ENCODE measurements at places on chromosomes 16 and 17.

- no peak for DNase-seq
These were observed 69.7 kb downstream of the VAT1L start for GRCh38 chr16:77858060-77858459.

- DNase-seq: no peak
These were observed 181.4 kb upstream of the WSCD1 start for GRCh38 chr17:5888811-5889210.

GRCh38 chr16:56742030-56742984, 12.4 kb downstream of the NUP93 start:
- no peak for DNase-seq

DNA sequence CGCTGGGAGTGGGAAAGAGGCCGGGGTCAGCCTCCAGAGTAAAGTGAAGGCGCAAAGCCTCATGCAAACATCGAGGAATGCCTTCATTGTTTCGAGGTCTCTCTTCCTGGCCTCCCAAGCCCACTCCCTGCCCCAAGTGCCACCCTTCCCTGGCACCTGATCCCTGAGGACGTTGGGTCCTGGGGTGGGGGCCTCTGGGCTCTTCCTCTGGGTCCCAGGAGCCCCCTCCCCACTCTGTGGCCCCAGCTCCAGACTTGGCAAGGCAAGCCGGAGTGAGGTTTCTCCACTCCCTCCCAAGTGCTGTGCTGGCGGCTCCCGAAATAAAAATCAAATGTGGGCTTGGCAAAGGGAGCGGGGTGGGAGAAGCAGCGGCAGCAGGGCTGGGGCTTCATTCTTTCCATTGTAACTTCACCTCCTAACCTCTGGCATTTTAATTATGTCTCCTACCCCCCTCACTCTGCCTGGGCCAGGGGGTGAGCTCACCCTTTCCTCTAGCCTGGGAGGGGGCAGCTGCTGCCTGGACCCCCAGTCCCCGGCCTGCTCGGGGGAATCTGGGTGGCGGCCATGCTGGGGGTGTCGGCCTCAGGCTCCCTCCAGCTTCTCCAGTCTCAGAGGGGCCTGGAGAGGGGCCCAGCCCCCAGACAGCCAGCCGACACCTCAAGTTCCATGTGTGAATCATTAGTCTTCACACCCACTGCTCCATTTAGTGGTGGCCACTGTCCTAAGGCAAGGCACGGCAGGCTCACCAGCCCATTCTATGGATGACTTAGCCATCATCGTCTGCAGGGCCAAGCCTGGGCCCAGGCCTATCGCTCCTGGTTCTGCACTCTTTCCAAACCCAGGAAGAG, 14.6 kb upstream of the TMEM92 start:
- peak; percentile 8 for DNase-seq

DNA sequence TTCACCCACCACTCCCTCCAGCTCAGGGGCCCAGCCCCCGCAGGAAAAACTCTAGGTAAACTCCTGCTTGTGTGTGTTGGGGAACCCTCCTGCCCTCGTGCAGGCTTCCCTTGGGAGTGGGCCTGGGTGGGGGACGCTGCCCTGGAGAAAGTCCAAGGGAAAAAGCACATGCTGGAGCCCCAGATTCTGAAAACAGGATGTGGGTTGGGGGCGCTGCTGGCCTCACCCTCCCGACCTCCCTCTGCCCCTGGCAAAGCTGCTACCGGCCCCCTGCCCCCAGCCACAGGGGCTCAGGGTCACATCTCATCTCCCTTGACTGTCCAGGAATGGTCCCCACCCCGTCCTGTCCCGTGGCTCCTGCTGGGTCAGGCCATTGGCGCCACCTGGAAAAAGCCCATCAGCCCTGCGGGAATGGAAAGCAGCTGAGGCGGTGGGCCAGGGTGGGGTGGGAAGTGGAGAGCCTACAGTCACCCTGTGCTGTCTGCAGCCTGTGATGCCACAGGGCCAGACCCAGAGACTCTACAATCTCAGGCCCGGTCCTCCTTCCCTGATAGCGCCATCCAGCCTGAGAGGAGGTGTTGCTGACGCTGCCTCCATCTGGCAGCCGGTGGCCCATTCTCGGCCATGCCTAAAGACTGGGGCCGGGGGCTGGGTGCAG, 2.5 kb upstream of the GJD3 start:
- no peak for DNase-seq

- no peak for DNase-seq
These were observed 131.4 kb downstream of the WWOX start for GRCh38 chr16:78230832-78231231.

DNA sequence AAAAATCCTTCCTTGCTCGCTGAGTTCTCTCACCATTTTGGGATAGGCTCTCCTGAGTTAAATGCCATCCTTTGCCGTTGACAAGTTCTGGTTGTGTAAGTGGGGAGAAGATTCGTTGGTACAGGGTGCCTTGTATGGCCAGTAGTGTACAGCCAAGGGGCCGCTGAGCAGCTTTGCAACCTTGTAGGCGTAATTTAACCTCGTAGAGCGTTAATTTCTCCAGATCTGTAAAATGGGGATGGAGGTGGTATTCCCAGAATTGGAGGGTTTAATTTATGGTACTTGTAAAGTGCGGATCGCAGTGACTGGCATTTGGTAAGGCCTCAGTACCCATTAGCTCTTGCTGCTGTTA, 1.4 kb downstream of the ARSG start:
- no peak for DNase-seq

DNA sequence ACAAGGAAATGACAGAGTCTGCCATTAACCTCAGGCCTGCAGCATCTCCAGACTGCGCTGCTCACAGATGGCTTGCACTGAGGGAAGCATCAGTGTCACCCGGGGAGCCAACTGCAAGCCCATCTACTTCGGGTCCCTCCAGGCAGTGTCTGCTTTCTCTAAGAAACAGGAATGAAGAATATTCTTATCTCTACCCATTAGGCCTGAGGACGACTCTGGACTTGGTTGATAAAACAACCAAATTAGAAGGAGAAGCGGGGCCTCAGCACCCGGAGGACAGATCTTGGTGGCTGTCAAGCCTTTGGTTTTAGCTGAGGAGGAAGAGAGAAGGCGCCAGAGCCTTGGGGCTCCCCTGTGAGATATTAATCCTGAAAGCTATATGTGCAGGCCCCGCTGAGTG, 19.5 kb upstream of the MGAT5B start:
- no peak for DNase-seq

DNA sequence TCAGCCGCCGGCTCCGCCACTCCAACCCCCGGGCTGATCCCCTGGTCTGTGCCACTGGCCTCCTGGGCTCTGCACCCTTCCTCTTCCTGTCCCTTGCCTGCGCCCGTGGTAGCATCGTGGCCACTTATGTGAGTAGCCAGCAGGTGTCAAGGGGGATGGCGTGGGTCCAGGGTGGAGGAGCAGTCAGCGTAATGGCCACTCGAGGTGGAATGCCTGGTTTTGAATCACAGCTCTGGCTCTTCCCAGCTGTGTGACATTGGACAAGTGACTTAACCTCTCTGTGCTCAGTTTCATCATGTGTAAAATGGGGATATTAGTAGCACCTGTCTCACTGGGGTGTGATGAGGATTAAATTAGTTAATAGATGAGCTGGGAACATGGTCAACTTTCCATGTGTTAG, 2.4 kb upstream of the LAT start:
- no peak for DNase-seq

DNA sequence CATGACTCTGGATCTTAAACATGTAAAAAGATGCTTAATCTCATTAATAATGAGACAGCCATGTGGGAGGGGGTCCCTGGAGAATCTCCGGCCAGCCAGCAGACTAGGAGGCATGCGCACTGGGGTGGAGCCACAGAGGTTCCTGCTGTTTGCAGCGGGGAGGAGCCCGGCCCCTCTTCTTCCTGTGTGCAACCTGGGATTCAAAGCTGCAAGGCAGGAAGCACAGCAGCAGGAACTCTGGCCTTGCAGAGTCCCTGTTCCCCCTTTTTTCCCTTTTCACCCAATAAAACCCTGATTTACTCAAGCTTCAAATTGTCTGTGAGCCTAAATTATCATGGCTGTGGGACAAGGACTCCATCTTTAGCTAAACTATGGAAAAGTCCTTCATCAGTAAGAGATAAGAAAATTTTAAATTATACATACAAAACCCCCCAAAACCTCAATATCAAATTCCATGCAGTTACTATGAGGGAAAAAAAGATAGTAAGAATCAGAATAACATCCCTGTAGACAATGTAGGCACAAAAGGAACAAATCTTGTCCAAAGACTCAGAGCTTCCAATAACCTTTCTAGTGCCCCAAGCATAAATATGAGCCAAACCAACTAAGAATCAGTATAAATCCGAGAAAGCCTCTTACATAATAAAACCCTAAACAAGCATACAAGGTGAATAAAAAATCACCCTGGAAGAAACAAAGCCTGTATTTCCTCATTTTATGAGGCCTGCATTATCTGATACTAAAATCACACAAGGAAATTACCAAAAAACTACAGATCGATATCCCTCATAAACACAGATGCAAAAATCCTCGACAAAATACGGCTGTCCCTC, 12.1 kb downstream of the CFDP1 start:
- DNase-seq: no peak

DNA sequence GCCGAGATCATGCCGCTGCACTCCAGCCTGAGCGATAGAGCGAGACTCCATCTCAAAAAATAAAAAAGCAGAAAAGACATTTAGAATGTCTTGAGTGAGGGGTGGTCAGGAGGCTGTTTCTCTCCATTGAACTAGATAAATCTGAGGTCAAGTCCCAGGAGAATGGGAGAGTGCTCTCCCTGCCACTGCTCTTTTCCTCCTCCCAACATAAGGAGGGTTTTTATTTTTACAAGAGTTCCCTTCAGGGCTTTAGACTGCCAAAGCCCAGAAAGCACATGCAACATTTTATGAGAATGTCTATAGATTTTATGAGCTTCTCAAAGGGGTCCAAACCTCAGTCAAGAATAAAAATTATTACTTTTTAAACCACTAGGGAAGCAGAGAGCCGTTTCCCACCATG, 1.6 kb downstream of the RND2 start:
- DNase-seq: no peak

- DNase-seq: no peak
These were observed 5.9 kb upstream of the C16orf87 start for GRCh38 chr16:46836534-46837530.

GRCh38 chr16:9612267-9612666, 520.8 kb downstream of the HAPSTR1 start:
- no peak for DNase-seq

DNA sequence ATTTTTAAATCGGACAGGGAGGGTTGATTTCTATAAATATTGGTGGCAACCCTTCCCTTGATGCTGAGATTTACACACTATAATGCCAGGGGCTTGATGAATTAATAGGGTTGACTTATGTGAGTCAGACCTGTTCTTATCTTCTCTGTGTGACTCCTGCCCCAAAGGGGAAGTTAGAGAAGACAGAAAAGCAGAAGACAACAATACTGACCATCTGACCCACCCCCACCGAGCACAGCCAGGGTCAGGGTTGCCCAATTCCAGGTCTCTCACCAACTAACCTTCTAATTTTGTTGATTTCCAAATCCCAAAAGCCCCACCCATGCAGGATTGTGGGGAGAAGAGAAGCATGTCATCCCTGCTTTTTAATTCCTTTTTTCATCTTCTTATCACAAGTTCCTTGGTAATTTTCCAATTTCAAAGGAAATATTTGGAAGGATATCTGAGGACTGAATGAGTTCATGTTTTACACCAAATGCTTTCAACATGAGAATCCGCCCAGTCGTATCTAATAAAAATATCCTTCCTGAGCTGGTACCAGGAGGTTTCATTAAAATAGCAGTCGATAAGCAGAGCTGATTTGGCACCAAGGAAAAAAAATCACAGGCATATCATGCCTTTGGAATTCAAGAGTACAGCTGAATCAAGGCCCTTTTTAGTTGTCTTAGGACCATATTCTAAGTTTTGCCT, 603.4 kb upstream of the CDH11 start:
- DNase-seq: no peak

Measured in dorsolateral prefrontal cortex (tissue), 122 donors.